Stimulated activated CD8-positive, alpha-beta memory T cell treated with anti-CD3 and anti-CD28 coated beads, Interleukin-15, amount 100 ng/mL, for 1 hour (primary cell): ENCODE measurements at places on chromosomes 2 and 18.

DNA sequence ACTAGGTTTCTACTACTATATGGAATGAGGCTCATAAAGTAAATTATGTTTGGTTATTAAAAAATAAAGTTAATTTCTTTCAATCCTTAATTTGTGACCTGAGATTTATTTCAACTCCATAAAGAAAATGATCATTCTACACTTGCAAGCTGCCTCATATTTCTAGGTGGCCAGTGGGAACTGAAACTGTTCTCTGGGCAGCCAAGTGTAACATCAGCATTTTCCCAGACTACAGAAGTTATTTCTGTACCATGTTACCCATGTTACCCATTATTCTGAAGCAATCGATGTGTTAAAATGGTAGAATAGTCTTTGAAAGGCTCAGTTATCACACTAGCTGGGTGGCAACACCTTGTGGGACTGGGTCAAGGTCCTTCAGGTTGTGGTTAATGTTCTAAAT is 139.3 kb upstream of the FBXO11 start:
- DNase-seq = no peak

- no peak for DNase-seq
Observed at GRCh38 chr2:225581135-225581534, 181.6 kb downstream of the NYAP2 start.

DNA sequence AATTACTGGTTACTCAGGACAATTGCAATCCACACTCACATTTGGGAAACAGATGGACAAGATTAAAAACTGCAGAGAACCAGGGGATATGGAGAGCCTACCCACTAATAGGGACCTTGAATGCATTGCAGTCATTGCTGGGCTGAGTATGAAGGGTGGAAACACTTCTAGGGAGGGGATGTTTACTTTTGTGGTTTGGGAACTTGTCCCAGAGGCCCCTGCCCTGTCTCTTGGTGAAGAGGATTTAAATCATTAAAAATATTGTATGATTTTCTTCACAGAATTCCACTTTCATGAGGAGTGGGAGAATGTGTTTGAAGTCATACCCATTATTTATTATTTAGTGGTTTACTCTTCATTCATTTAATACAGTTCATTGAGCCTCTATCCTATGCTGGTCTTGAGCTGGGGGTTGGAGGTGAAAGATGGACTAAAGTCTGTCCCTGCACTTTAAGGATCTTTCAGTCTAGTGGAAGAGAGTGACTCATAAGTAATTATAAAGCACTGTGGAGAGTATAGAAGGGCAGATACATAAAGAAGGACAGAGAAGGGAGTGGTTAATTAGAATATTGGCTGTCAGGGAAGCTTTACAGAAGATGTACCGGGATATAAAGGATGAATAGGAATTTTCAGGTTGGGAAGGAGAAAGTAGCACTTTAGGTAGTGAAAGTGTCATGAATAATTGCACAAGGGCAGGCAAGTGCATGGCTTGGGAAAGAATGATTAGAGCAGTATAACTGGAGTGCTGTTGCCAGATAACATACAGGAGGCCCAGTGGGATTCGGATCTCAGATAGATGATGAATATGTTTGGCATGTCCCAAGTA is 313.4 kb downstream of the LPIN1 start:
- DNase-seq = no peak

DNA sequence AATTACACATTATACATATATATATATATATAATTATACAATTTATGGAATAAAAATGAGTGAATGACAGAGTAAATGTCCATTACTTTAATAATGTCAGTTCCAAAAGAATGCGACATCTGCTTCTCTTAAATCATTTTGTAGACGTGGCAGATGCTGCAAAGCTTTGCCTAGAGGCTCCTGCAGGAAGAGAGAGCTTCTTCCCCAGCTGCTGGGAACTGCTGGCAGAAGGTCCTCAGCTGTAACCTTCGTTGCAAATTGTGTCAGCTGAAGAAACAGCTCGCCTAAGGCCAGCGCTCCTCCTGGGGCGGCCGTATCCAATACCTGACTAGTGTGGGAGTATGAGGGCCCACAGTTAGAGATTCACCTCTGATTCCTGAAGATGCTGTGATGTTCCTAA is 9.6 kb upstream of the THNSL2 start:
- DNase-seq = no peak

- DNase-seq = no peak
Observed at GRCh38 chr18:51185075-51185474, 12.4 kb downstream of the MEX3C start.

DNA sequence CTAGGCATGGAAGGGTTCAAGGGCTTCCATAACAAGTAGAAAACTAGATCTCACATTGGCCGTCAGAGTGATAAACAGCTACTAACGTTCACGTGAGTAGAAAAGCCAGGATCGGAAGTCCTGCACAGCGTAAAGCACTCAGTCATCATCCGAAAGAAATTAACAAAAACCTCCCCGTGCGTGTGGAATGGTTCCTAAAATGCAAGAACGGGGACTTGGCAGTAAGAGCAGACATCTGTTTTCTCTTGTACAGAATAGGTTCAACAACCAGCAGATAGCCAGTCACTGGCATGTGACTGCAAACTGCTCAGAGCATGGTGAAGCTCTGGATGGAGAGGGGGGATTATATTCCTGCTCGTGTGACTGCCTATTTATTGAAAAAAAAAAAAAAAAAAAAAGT is 106.9 kb upstream of the ITGB6 start:
- no peak for DNase-seq

DNA sequence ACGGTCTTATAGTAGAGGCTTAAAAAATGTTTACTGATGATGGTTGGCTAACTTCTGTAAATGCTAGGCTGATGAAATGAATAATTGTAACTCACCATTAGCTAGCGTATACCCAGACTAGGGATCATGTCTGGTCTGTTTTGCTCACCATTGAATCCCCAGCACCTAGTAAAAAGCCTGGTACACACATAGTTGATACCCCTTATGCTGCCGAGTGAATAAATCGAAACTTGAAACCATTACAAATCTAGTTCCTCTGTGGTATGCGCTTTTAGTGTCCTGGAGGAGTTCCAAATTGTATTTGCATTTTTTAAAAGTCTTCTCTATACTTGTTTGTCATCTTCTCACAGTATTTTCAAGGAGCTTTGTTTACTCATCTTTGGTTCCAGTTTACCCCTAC is 1.3 kb downstream of the TAF1B start:
- DNase-seq = no peak

DNA sequence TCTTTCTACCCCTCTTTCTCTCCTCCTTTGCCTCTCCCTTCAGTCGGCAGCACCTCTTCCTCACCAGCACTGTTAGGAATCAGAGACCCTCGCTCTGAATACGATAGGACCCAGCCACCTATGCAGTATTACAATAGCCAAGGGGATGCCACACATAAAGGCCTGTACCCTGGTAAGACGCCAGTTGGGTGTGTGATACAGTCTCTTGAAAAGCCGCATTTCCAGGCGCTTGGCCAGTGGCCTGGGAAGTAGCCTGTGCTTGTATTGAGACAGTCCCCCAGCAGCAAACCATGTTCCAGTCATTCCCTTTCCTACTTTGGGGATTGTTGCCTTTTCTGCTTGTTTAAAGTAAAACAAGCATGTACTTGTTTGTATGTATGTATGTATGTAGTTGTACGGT is 118.4 kb upstream of the DAPL1 start:
- no peak for DNase-seq

DNA sequence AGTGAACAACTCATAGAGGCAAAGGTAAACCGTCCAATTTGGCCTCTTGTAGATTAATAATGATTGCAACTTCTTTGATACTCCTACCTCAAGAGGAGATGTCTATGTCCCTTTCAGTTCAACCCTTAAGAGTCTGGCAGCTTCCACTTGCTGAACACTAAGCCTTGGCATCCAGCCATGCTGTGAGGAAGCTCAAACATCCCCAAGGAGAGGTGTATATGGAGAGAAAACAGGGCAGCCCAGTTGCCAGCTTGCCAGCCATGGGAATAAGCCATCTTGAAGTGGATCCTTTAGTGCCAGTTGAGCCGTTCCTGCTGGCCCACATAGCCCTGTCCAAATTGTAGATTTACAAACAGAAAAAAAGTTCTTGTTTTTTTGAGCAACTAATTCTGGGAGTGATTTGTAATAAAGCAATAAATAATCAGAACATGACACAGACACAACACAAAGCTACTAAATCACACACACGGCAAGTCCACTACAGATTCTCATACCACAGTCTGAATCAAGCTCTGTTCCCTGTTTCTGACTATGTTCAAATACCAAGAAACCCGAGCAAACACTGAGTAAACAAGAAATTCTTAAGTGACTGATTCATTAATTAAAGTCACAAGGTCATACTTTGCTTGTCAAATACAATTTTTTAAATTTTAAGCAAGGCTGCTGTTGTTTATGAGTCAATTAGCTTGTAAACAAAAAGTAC is 96.1 kb downstream of the PID1 start:
- no peak for DNase-seq

- DNase-seq = no peak
Observed at GRCh38 chr18:23200756-23201155, 65.5 kb downstream of the CABLES1 start.

DNA sequence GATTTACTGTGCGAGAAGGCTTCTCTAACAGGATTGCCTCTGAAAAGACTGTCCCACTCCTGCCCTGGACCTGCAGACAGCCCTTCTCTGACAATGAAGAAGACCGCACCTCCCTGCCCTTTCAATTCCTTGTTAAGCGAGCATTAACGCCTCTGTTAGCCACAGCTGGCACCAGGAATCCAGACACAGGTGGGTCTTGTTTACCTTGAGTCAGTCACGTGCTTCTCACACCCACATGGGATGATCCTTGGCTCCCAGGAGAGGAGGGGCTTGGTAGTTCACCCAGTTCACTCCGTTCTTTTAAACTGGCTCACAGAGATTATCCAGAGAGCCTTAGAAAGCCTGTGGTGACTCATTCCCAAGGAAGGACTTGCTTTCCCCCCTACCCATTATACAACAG is 410.5 kb upstream of the MEIS1 start:
- no peak for DNase-seq

DNA sequence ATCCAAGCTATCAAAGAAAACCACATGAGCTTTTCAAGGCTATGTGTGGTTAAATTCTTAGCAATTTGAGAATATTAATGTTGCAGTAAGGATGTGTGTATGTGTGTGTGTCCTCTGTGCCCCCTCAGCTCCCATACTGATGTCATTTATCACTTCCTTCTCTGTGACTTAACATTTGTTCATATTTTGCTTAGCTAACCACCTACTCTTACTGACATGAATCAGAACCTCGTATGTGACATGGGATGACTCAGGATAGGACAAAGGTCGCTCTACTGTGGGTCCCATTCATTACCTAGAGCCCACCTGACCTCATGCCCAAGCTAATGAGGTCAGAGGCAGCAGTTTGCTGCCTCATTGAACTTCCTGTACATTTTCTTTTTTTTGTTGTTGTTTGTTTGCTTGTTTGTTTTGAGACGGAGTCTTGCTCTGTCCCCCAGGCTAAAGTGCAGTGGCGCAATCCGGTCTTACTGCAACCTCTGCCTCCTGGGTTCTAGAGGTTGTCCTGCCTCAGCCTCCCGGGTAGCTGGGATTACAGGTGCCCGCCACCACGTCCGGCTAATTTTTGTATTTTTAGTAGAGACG is 36.3 kb downstream of the MOGAT1 start:
- no peak for DNase-seq

- DNase-seq = no peak
Observed at GRCh38 chr2:156483741-156484173, 47.6 kb downstream of the GPD2 start.

GRCh38 chr2:187875261-187876141 is 321.3 kb upstream of the TFPI start:
- DNase-seq = no peak

- no peak for DNase-seq
Observed at GRCh38 chr2:179455824-179456223, 191.2 kb upstream of the SESTD1 start.

DNA sequence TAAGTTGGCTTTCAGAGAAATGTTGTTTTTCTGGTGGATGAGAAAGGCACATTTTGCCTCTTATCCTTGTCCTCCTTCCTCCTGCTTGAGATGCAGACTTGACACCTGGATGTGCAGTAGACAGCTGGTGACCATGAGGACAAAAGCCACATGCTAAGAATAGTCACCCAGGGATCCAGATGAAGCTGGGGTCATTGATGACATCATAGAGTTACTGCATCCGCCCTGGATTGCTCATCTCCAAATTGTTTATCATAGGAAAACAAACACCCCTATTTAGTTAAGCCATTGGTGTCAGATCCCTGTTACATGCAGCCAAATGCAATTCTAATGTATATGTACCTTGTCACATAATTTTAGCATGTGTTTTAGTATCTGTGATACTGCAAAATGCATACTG is 16.3 kb upstream of the SLC1A4 start:
- DNase-seq = no peak
